ENCODE measurements at places on chromosomes 16 and 17.

GRCh38 chr16:588889-589657, 793 bp upstream of the RAB40C start:
- DNase-seq, result peak; percentile 100

DNA sequence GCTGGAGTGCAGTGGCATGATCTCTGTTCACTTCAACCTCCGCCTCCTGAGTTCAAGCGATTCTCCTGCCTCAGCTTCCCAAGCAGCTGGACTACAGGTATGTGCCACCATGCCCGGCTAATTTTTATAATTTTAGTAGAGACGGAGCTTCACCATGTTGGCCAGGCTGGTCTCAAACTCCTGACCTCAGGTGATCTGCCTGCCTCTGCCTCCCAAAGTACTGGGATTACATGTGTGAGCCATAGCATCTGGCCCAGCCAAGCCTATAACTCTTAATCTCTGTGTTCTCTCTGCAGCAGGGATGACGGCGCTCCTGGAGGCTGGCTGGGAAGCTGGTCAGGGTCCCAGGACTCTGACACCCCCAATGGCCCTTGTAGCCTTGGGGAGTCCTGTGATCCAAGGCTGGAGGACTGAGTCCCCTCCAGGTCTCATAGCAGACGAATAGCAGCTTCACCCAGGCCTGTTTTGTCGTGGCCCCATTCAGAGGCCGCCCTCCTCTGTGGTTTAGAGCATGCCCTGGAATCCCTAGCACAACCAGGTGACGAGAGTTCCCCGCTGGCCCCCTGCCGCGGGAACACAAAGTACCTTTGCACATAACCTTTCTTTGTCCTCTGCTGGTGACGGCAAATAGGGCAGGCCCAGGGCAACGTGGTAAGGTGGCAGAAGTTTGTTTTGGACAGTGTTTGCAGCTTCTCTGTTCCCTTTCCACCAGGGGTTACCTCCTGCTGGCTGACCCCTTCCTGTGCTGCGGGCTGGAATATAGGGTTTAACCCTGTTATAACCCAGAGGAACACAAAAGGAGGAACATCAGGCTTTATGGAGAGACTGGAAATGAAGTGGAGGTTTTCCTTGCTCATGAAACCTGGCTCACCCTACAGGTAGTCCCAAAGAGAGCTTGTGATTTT, 43.0 kb upstream of the TOB1 start:
- DNase-seq, result peak; percentile 60

- DNase-seq, result no peak
These were observed 53.6 kb upstream of the ADORA2B start for GRCh38 chr17:15891318-15891717.

DNA sequence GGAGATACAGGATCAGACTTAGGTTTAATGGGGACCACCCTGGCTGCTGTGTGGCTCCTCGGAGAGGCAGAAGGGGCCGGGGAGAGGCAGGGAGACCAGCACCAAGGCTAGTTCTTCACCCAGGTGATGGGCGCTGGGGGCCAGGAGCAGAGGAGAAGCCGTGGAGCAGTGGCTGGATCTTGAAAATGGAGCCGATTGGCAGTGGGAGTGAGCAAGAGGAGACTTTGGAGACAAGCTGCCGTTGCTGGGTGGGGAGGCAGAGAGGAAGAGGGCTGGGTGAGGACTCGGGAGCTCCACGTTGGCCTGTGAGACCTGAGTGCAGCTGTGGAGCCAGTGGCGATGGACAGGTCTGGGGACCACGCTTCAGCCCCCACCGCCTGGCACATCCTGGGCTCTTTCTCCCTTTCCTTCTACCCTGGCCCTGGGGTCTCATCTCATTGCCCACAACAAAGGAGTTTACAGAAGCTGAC, 9.0 kb downstream of the RAB11FIP4 start:
- DNase-seq, result no peak

DNA sequence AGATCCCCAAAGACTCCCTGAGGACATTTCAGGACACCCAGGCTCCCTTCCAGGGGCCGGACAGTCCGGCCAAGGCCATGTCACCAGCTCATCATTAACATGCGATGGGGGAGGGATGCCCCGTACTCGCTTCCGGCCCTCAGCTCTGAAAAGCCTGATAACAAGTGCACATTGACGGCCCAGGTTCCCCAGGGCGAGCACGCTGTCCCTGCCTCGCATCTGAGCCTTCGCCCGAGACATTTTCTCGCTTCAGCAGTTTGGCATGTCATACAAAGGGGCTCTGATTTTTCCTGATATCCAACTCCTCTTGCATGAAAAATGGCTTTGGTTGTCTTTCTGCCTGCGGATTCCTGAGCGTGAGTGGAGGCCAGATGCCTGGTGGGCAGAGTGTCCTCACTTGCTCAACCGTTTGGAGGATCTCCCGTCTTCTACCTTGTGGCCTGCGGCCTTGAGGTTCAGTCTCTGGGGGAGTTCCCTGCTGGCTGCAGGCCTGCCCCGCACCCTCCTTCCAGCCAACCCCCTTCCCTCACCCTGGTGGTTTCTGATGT, 14.1 kb downstream of the CACNG4 start:
- DNase-seq, result no peak

DNA sequence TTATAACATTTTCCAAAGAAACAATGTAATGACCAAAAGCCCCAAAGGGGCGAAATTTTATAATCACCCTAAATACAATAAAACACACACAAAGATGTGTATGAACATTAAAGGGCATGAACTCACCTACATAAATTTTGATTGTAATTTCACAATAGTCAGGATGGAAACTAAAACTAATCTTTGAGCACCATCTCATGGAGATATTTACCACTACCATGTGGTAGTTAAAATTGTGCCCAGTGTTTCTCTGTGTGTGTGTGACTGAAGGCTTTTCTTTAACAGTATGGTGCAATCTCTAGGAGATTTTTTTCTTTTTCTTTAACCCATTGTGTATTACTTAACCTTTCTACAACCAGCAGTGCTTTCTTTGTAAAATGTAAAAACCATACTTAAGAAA, 19.7 kb upstream of the MEIOC start:
- no peak for DNase-seq

Measured in activated T-cell treated with anti-CD3 and anti-CD28 coated beads, Interleukin-2, amount 50 U/mL, for 1 hour (primary cell).